ENCODE measurements at places on chromosomes 12 and 14. TPM values are rescaled to one million over a fixed set of nuclear protein-coding genes. Genes with fewer than 3 reads are reported as not detected.

DNA sequence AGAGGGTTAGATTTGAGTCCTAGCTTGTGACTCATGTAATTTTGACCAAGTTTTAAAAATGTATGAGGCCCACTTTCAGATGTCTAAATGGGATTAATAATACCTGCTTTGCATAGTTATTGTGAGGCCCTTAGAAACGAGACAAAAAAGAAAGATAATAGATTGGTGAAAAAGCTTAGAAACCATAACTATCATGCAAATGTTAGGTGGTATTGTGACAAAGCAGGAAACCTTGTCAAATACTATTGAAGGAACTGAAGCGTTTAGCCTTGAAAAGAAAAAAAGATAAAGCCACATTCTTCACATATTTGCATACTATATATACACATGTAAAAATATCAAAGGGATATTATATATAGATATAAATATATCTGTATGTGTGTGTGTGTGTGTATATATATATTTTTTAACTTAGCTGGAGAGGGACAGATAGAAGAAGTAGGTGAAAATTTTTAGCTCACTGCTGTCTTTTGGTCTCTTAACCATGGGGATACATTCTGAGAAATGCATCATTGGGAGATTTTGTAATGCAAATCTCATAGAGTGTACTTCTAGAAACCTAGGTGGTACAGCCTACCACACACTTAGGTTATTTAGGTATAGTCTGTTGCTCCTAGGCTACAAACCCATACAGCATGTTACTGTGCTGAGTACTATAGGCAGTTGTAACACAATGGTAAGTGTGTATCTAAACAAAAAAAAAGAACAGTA is 270.3 kb downstream of the CCDC91 start:
- no peak for DNase-seq
- no peaks in the 10 kb centered on the region for H3K27me3 ChIP-seq
- no peaks in the 10 kb centered on the region for H3K36me3 ChIP-seq

DNA sequence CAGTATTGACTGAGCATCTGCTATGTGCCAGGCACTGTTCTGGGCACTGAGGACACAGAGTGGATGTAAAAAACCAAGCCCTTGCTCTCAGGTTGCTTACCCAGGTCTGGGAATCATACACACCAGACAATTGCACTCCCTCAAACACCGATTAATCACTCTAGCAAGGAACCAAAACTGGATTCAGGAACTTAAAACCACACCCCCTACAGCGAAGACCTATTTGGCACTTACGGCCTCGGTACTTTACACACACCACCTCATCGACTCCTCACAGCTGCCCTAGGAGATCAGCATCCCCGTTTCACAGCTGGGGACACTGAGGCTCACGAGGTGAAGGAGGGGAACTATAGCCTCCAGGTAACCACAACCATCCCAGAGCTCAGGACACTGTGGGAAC is 1.6 kb downstream of the GLTP start:
- H3K4me1 ChIP-seq, result peaks cover 18% of the 10 kb centered on the region
- H3K4me3 ChIP-seq, result no peak overlapping the region
- no peak overlapping the region for H3K27ac ChIP-seq
- no peak for DNase-seq
- no peaks in the 10 kb centered on the region for H3K36me3 ChIP-seq

DNA sequence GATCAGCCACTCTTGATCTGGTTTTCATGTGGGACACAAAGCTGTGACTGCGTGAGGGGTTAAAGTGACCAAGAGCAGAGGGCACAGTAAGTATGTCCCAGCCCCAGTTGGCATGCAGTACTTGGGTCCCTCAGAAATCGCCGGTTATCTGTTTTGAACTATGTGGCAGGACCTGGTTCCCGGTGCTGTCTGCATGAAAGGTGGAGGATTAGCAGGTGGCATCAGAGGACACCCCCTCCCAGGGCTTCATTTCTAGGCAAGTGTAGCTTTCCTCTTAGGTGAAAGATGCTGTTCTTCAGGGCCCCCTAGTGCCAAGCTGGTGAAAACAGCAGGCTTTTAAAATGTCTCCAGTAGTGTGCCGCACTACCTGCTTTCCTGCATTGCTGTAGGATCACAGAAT is 57.1 kb downstream of the ATG14 start:
- peaks cover 21% of the 10 kb centered on the region for H3K36me3 ChIP-seq
- DNase-seq, result peak; percentile 39
- no peak overlapping the region for H3K4me3 ChIP-seq
- no peaks in the 10 kb centered on the region for H3K27me3 ChIP-seq
- H3K4me1 ChIP-seq, result no peaks in the 10 kb centered on the region
- H3K27ac ChIP-seq, result no peak overlapping the region

GRCh38 chr14:43249116-43249515 is 1258.0 kb downstream of the FSCB start:
- no peaks in the 10 kb centered on the region for H3K27me3 ChIP-seq
- H3K36me3 ChIP-seq, result no peaks in the 10 kb centered on the region
- H3K4me1 ChIP-seq, result no peaks in the 10 kb centered on the region
- no peak overlapping the region for H3K27ac ChIP-seq

Gene SLC25A47
- total RNA-seq, result 0.12 TPM

DNA sequence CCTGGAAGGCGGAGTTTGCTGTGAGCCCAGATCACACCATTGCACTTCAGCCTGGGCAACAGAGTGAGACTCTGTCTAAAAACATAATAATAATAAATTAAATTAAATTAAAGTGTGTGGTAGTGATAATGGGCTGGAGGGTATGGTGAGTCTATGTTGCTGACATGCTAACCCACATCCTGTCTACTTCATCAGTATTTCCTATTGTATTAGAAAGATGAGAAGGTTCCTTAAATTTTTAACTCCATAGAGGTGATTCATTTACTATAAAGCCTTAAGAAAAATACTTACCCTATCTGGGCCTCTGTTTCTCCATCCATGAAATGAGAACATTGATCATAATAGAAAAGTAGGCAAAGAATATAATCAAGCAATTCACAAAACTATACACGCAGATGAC is 280.5 kb downstream of the FBXL14 start:
- H3K4me3 ChIP-seq, result no peak overlapping the region
- H3K4me1 ChIP-seq, result peaks cover 3% of the 10 kb centered on the region
- no peak for DNase-seq
- no peak overlapping the region for H3K27ac ChIP-seq

Gene ASCL1
- total RNA-seq, result 0.88 TPM

DNA sequence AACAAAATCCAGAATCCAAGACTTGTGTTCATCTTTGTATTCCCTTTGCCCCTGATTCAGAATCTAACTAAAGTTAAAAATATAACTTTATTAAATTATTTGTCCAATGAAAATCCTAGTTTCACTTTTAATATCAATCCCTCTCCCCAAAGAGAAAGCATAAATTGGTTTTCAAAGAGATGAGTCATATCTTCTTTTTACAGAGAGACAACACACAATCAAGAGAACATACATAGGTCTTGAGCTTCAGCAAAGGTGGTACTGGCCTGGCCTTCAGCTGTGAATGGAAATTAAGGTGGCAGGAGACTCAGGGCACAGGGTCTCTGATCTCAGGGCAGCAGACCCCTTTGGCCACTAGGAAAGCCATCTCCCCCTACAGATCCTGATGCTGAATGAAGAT is 4.3 kb upstream of the ASCL1 start:
- no peak overlapping the region for H3K4me3 ChIP-seq
- no peaks in the 10 kb centered on the region for H3K4me1 ChIP-seq
- H3K36me3 ChIP-seq, result no peaks in the 10 kb centered on the region
- no peak overlapping the region for H3K27ac ChIP-seq
- H3K27me3 ChIP-seq, result peaks cover 7% of the 10 kb centered on the region

Gene GLT8D2
- 7.3 TPM for total RNA-seq

DNA sequence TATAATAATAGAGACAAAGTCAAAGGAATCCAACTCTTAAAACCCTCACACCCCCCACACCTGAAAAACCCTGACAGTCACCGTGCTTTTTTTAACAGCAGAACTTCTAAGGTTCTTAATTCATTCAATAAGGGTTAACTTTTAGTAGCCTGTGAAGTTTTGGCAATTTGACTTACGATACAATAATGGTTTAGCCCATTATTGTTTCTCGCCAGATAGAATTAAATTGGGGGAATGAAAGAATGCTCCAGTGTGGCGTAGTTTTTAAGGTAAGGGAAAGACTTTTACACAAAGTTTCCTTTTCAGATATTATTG is 604 bp upstream of the MAGOHB start:
- peaks cover 6% of the 10 kb centered on the region for H3K4me1 ChIP-seq
- H3K4me3 ChIP-seq, result no peak overlapping the region
- no peak for DNase-seq
- peaks cover 16% of the 10 kb centered on the region for H3K36me3 ChIP-seq
- H3K27ac ChIP-seq, result no peak overlapping the region

Gene MANSC4
- not detected for total RNA-seq

DNA sequence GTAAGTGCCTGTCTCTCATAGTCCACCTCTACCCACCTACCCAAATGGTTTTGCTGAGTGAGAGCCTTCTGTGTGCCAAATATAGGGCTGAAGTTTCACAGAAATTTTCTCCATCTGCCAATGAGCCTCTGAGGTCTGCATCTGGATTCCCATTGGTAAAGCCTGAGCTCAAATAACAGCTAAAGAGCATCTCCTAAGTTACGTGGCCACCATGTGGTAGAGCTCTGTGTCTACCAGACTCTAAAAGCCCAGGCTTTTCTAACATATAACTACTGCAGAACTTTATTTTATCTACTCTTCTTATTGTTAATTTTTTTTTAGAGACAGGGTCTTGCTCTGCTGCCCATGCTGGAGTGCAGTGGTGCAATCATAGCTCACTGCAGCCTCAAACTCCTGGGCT is 16.0 kb downstream of the AMDHD1 start:
- H3K27me3 ChIP-seq, result peaks cover 3% of the 10 kb centered on the region
- no peaks in the 10 kb centered on the region for H3K36me3 ChIP-seq
- H3K4me3 ChIP-seq, result no peak overlapping the region
- H3K4me1 ChIP-seq, result no peaks in the 10 kb centered on the region
- H3K27ac ChIP-seq, result no peak overlapping the region

- no peaks in the 10 kb centered on the region for H3K27me3 ChIP-seq
- peak; percentile 40 for DNase-seq
- H3K27ac ChIP-seq, result no peak overlapping the region
Measured at GRCh38 chr14:63454863-63455622, 88.1 kb downstream of the PPP2R5E start.

Gene YLPM1
- total RNA-seq, result 42.2 TPM

Gene KRT73
- total RNA-seq, result not detected

GRCh38 chr12:28578361-28578760 is 388.1 kb downstream of the CCDC91 start:
- H3K27ac ChIP-seq, result no peak overlapping the region
- DNase-seq, result no peak
- no peaks in the 10 kb centered on the region for H3K27me3 ChIP-seq
- H3K36me3 ChIP-seq, result no peaks in the 10 kb centered on the region
- no peak overlapping the region for H3K4me3 ChIP-seq

DNA sequence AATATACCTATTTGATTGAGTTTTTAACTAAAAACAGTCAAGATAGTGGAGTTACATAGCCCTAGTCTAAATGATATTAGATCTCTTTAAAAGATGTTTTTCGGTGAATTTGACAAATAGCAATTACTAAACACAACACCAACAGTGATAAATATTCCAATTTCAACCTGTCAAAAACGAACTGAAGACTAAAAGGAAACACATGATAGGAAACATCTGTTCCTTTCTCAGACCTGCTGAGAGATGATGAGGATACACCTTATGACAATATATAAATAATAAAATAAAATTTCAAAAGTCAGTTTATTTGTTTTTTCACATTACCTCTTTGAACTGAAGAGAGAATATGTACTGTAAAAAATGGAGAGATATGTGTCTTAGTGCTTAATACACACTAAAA is 232.7 kb downstream of the RASSF9 start:
- H3K4me1 ChIP-seq, result no peaks in the 10 kb centered on the region
- H3K27me3 ChIP-seq, result no peaks in the 10 kb centered on the region

GRCh38 chr12:58877243-58877743 is 43.0 kb downstream of the LRIG3 start:
- no peak overlapping the region for H3K4me3 ChIP-seq
- H3K27me3 ChIP-seq, result no peaks in the 10 kb centered on the region
- peak; percentile 39 for DNase-seq
- no peak overlapping the region for H3K27ac ChIP-seq
- peaks cover 8% of the 10 kb centered on the region for H3K4me1 ChIP-seq

Gene SYCP3
- total RNA-seq, result 1.2 TPM

Gene PACS2
- total RNA-seq, result 84.2 TPM

Gene ADAMTS20
- total RNA-seq, result not detected

DNA sequence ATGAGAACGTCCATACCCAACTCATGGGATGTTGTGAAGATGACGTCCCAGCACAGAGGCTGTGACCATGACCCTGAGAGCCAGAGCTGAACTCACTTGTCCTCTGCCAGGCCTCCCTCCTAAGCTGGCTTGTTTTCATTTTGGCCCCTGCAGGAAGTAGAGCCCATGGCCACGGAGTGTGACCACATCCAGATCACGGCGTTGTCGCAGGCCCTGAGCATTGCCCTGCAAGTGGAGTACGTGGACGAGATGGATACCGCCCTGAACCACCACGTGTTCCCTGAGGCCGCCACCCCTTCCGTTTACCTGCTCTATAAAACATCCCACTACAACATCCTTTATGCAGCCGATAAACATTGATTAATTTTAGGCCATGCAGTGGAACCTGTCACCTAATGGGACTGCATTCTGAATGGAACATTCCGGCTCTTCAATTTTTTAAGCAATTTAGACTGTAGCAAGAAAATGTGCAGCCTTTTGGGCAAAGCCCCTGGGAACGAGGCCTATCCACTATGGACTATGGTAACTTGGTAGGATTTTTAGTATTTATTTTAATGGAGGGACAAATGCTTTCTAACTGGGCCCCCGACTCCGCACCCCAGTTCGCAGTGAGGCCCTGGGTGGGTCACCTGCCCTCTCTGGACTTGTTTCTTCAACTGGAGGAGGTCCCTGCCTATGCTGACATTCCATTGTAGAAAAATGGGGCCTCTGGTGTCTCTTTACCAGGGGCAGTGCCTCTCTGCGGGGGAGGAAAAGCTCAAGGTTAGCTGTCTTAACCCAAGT is 19.6 kb downstream of the OTUB2 start:
- no peak overlapping the region for H3K4me3 ChIP-seq
- H3K27ac ChIP-seq, result no peak overlapping the region
- no peaks in the 10 kb centered on the region for H3K27me3 ChIP-seq
- DNase-seq, result no peak
- peaks cover 4% of the 10 kb centered on the region for H3K4me1 ChIP-seq

Gene MYH7
- total RNA-seq, result not detected

Gene P3H3
- total RNA-seq, result 16.1 TPM

DNA sequence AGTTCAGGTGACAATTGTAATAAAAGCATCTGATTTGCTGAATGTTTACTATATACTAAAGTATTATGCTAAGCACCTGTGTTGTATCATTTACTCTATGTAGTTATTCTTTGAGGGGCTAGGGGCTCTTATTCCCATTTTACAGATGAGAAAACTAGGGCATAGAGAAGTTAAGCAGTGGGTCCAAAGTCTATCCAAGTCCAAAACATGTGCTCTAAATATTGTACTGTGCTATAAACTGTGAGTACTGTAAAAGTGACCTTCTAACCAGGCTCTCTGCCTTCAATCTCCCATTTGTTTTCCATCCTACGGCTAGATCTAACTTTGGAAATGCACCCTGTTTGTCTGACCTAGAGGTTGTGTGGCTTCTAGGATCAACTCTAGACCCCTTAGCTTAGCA is 9.0 kb downstream of the ACVR1B start:
- no peak overlapping the region for H3K4me3 ChIP-seq
- H3K4me1 ChIP-seq, result peaks cover 10% of the 10 kb centered on the region
- DNase-seq, result no peak
- no peak overlapping the region for H3K27ac ChIP-seq
- H3K36me3 ChIP-seq, result peaks cover 4% of the 10 kb centered on the region
- no peaks in the 10 kb centered on the region for H3K27me3 ChIP-seq

- H3K4me3 ChIP-seq, result no peak overlapping the region
- no peaks in the 10 kb centered on the region for H3K4me1 ChIP-seq
- DNase-seq, result peak; percentile 30
- no peak overlapping the region for H3K27ac ChIP-seq
Measured at GRCh38 chr12:10186299-10186698, 7.5 kb downstream of the TMEM52B start.

- H3K36me3 ChIP-seq, result no peaks in the 10 kb centered on the region
- no peak overlapping the region for H3K27ac ChIP-seq
- peaks cover 1% of the 10 kb centered on the region for H3K4me1 ChIP-seq
- H3K4me3 ChIP-seq, result no peak overlapping the region
Measured at GRCh38 chr12:102521662-102522277, 41.4 kb upstream of the IGF1 start.
